ENCODE measurements at places on chromosomes 6 and 20. TPM values are rescaled to one million over a fixed set of nuclear protein-coding genes. Genes with fewer than 3 reads are reported as not detected.

- H3K4me3 ChIP-seq = no peak overlapping the region
- no peak overlapping the region for H3K27ac ChIP-seq
- H3K27me3 ChIP-seq = no peaks in the 10 kb centered on the region
- no peak for DNase-seq
These were observed 5.7 kb downstream of the THBS2 start for GRCh38 chr6:169247991-169248390.

GRCh38 chr6:145629478-145629877 is 105.8 kb downstream of the EPM2A start:
- no peak for DNase-seq
- H3K4me3 ChIP-seq = no peak overlapping the region
- no peaks in the 10 kb centered on the region for H3K4me1 ChIP-seq
- H3K27me3 ChIP-seq = no peaks in the 10 kb centered on the region
- H3K36me3 ChIP-seq = no peaks in the 10 kb centered on the region
- no peak overlapping the region for H3K27ac ChIP-seq

DNA sequence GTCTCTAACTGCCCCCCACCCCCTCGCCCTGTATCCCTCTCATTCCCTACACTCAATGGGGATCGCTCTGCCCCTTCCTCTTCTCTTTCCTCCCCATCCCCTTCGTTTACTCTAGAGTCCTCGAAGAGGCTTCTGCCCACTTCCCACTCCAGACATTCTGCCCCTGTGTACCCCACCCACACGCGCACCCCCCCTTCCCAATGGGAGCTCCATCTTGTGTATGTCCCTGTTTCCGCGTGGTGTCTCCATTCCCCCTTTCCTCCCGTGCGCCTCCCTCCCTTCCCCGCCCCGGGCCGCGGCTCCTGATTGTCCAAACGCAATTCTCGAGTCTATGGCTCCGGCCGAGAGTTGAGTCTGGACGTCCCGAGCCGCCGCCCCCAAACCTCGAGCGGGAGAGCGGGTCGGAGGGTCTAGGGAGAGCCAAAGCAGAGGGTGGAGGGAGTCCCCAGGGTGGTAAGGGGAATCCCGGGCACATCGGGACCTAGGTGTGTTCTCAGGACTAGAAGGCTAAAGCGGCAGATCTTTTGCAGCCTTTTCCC is 679 bp upstream of the RING1 start:
- H3K4me1 ChIP-seq = no peaks in the 10 kb centered on the region
- H3K27ac ChIP-seq = peak overlapping the region; percentile 99
- H3K27me3 ChIP-seq = no peaks in the 10 kb centered on the region
- no peaks in the 10 kb centered on the region for H3K36me3 ChIP-seq

DNA sequence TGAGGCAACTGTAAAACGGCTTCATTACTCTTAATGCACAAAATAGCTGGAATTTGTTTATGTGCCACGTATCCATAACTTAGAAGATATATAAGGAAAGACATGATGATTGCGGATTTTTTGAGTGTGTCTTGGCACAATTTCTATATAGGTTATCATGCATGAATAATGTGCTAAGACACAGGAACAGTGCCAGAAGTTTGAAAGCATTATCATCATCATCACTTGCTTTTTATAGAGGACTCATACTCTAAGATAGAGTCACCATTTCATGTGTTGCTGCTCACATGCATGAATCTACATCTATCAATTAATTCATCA is 113.4 kb downstream of the ELOVL4 start:
- no peak overlapping the region for H3K27ac ChIP-seq
- no peaks in the 10 kb centered on the region for H3K36me3 ChIP-seq
- no peak overlapping the region for H3K4me3 ChIP-seq
- no peaks in the 10 kb centered on the region for H3K27me3 ChIP-seq

- peaks cover 11% of the 10 kb centered on the region for H3K4me1 ChIP-seq
- H3K4me3 ChIP-seq = no peak overlapping the region
- no peaks in the 10 kb centered on the region for H3K36me3 ChIP-seq
- H3K27me3 ChIP-seq = no peaks in the 10 kb centered on the region
- DNase-seq = no peak
These were observed 104.4 kb downstream of the NCR2 start for GRCh38 chr6:41439524-41440418.

GRCh38 chr6:33947916-33948594 is 144.3 kb upstream of the MLN start:
- no peak for DNase-seq
- H3K27me3 ChIP-seq = no peaks in the 10 kb centered on the region
- no peak overlapping the region for H3K27ac ChIP-seq

DNA sequence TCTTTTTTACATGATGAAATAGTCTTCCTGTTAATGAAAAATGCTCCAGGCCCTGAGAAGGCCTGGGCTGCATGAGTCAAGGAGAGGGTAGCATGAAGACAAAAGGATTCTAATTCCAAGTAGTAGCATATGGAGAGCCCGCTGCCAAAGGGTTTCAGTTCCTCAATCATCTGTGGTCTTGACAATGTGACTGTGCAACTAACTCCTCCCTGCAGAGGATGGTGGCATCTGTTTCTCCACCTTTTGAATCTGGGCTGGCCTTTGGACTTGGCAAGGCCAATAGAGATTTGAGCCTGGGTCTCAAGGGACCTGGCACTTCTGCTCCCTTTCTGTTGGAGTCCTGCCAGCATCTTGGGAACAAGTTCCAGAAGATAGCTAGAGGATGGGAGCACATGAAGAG is 35.1 kb upstream of the ANKEF1 start:
- H3K4me3 ChIP-seq = no peak overlapping the region
- H3K4me1 ChIP-seq = no peaks in the 10 kb centered on the region
- no peak for DNase-seq
- H3K27me3 ChIP-seq = no peaks in the 10 kb centered on the region
- H3K27ac ChIP-seq = no peak overlapping the region

DNA sequence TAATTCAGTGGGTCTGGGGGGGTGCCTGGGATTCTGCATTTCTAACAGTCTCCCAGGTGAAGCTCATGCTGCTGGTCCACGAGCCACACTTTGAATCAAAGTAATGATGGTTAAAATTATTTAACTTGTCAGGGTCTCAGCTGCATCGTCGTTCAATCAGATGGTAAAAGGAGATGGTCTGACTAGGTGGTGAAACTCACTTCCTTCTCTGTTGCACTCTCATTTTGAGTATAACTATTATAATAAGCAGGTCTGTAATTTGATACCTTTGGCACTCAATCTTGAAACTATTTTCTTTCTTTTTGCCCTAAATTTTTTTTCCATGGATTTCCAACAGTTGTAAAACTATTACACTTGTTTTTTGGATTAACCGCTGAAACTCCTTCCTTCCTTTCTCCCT is 292.5 kb downstream of the FARS2 start:
- no peak overlapping the region for H3K4me3 ChIP-seq
- no peaks in the 10 kb centered on the region for H3K36me3 ChIP-seq
- H3K27ac ChIP-seq = no peak overlapping the region
- no peaks in the 10 kb centered on the region for H3K27me3 ChIP-seq
- no peak for DNase-seq
- no peaks in the 10 kb centered on the region for H3K4me1 ChIP-seq

- no peaks in the 10 kb centered on the region for H3K4me1 ChIP-seq
- peak overlapping the region; percentile 45 for H3K27ac ChIP-seq
- no peak for DNase-seq
- no peaks in the 10 kb centered on the region for H3K36me3 ChIP-seq
- H3K27me3 ChIP-seq = peaks cover 5% of the 10 kb centered on the region
These were observed 4.7 kb downstream of the SLCO4A1 start for GRCh38 chr20:62646851-62647520.

INSM1 gene
- not detected for total RNA-seq

GRCh38 chr6:163413345-163414116 is 987 bp upstream of the QKI start:
- H3K4me1 ChIP-seq = no peaks in the 10 kb centered on the region
- peak overlapping the region; percentile 44 for H3K4me3 ChIP-seq
- H3K36me3 ChIP-seq = no peaks in the 10 kb centered on the region
- no peaks in the 10 kb centered on the region for H3K27me3 ChIP-seq

DNA sequence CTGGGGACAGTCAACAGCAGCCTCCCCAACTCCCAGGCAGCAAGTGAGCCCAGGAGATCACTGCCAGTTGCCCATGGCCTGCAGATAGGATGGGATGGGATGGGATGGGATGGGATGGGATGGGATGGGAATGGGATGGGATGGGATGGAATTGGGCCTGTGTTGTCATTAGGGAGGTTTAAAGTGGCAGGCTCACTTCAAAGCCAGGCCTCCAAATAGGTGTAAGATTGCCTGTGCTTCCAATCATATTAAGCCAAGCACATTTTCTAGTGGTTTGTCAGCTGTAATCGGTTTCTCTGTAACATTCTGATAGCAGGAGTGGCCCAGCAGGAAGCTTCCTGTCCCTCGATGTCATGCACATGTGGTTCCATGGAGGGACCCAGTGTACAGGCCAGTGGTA is 82.7 kb upstream of the NXT1 start:
- DNase-seq = no peak
- H3K36me3 ChIP-seq = no peaks in the 10 kb centered on the region
- no peak overlapping the region for H3K4me3 ChIP-seq
- no peak overlapping the region for H3K27ac ChIP-seq
- no peaks in the 10 kb centered on the region for H3K27me3 ChIP-seq

DNA sequence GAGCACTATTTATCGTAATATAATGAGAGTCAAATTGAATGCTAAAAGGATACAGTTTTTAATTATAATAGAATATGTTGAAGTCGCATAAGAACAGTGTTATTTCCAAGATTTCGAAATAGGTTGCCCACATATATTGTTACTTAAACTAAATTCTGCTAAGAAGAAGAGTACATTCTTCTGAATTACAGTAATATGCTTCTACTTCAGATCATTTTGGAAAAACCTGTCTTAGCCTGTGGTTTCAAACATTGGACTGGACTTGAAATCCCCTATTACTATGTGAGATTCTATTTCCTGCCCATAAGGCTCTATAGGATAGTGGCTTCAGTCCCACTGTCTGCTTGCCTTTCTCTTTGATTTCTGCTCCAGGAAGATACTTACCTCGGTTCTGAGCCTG is 137.2 kb downstream of the B3GAT2 start:
- H3K4me1 ChIP-seq = no peaks in the 10 kb centered on the region
- no peak for DNase-seq
- no peaks in the 10 kb centered on the region for H3K36me3 ChIP-seq

CD24 gene
- 11.5 TPM for total RNA-seq

GRCh38 chr20:50305636-50306477 is 115.2 kb downstream of the CEBPB start:
- H3K4me1 ChIP-seq = peaks cover 14% of the 10 kb centered on the region
- H3K27ac ChIP-seq = peak overlapping the region; percentile 99
- peak; percentile 73 for DNase-seq
- H3K36me3 ChIP-seq = no peaks in the 10 kb centered on the region
- no peaks in the 10 kb centered on the region for H3K27me3 ChIP-seq
- H3K4me3 ChIP-seq = no peak overlapping the region

DNA sequence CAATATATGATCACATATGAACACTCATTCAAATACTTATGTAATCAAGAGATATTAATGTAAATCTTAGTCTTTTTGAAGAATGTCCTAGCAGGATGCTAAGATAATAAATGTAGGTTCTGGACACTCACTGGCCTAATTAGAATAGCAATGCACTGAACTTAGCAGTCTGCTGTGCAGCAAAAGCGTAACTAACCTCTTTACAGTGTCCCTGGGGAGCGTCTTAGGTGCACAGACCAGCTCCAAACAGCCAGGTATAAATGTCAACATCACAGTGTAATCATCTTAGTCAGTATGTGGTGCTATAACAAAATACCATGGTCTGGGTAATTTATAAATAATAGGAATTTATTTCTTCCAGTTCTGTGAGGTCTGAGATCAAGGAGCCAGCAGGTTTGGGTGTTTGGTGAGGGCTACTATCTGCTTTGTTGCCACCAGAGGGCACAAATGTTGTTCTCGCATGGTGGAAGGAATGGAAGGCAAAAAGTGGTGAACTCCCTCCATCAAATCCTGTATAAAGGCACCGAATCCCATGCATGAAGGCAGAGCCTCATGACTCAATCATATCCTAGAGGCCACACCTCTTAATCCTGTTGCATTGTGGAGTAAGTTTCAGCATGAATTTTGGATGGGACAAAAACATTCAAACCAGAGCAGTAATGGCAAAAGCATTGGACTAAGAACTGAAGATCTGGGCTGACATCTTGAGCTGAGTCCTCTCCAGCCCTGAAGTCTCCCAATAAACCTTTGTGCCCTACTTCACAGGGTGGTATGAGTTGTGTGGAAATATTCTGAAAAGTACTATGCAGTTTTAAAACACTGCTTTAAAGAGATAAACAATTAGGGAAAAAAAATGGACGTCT is 41.8 kb upstream of the FOXO3 start:
- no peaks in the 10 kb centered on the region for H3K36me3 ChIP-seq
- no peaks in the 10 kb centered on the region for H3K4me1 ChIP-seq
- DNase-seq = no peak
- H3K4me3 ChIP-seq = no peak overlapping the region
- no peaks in the 10 kb centered on the region for H3K27me3 ChIP-seq

DNAAF9 gene
- total RNA-seq = 5.6 TPM

GRCh38 chr20:40967700-40968099 is 60.9 kb upstream of the TOP1 start:
- H3K36me3 ChIP-seq = no peaks in the 10 kb centered on the region
- no peak overlapping the region for H3K27ac ChIP-seq
- DNase-seq = no peak
- H3K27me3 ChIP-seq = no peaks in the 10 kb centered on the region

ATRN gene
- total RNA-seq = 29.7 TPM

DNA sequence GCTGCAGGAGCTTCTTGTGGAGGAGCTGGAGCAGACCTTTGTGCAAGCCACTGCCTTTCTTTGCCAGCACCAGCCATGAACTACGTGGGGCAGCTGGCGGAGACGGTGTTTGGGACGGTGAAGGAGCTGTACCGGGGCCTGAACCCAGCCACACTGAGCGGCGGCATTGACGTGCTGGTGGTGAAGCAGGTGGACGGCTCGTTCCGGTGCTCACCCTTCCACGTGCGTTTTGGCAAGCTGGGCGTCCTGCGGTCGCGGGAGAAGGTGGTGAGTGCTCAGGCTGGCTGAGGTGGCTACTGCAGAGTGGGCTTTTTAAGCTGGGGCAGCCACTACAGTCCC is 5.1 kb downstream of the LPIN3 start:
- no peaks in the 10 kb centered on the region for H3K27me3 ChIP-seq
- H3K4me3 ChIP-seq = no peak overlapping the region
- DNase-seq = no peak
- no peaks in the 10 kb centered on the region for H3K4me1 ChIP-seq
- no peak overlapping the region for H3K27ac ChIP-seq

DNA sequence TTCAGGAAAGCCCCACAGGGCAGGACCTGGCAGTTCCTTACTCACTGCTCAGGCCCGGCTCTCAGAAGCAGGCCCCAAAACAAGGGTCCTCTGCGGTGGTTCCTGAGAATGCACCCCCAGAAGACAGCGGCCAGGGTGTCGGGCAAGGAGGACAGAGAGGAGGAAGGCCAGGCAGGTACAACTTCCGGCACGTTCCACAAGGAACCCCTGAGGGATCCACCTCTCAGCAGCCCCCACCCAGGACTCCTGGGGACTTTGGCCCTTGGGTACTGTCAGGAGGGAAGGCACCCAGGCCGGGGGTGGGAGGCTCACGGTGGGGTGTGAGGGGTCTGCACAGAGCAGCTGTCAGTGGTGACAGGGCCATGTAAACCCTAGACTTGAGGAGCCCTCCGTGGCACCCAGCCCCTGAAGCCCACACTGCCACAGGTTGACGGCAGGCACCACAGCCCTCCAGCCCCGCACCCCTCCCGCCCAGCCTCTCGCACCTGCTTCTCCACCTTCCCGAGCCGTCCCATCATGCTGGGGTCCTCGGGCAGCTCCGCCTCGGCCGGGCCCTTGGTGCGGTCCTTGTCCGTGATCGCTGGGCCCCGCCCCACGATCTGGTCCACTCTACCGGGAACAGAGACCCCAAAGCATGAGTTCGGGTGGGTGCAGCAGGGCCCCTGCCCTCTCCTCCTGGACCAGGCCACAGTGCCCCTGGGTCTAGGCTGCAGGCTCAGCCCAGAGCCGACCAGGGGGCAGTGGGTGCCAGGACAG is 47.0 kb upstream of the CHRNA4 start:
- no peaks in the 10 kb centered on the region for H3K27me3 ChIP-seq
- no peak overlapping the region for H3K4me3 ChIP-seq
- H3K27ac ChIP-seq = no peak overlapping the region
- no peaks in the 10 kb centered on the region for H3K36me3 ChIP-seq

MOCS1 gene
- total RNA-seq = 30.3 TPM
